Myometrial cell (primary cell): ENCODE measurements at places on chromosomes 4 and X. TPM values are rescaled to one million over a fixed set of nuclear protein-coding genes. Genes with fewer than 3 reads are reported as not detected.

The RTL3 gene
- under 0.01 and 0.89 TPM in 2 replicates for total RNA-seq

The PITX2 gene
- total RNA-seq, result not detected in 2 replicates

The ATP1B4 gene
- not detected in 2 replicates for total RNA-seq

The AFF2 gene
- total RNA-seq, result not detected in 2 replicates

The SLC6A14 gene
- not detected in 2 replicates for total RNA-seq

The CENPVL1 gene
- not detected in 2 replicates for total RNA-seq

The SOWAHB gene
- total RNA-seq, result not detected in 2 replicates

The CHRDL1 gene
- 3.2 and 4.3 TPM in 2 replicates for total RNA-seq
